ENCODE measurements at places on chromosomes 5 and 9.

GRCh38 chr5:10600626-10601245, 36.9 kb downstream of the ANKRD33B start:
- no peak for DNase-seq

DNA sequence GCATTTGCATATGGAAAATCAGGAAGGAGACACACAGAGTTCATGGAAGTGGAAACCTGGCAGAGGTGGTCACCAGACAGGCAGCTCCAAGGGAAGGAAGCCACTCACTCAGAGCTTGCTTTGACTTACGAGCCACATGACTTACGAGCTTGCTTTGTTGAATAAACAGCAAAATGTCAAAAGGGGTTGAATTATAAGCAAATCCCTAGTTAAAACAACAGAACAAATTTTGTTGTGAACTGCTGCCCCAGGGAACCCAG, 164.3 kb downstream of the SYK start:
- no peak for DNase-seq

- DNase-seq, result no peak
Observed at GRCh38 chr9:95370064-95370463, 52.6 kb upstream of the FANCC start.

DNA sequence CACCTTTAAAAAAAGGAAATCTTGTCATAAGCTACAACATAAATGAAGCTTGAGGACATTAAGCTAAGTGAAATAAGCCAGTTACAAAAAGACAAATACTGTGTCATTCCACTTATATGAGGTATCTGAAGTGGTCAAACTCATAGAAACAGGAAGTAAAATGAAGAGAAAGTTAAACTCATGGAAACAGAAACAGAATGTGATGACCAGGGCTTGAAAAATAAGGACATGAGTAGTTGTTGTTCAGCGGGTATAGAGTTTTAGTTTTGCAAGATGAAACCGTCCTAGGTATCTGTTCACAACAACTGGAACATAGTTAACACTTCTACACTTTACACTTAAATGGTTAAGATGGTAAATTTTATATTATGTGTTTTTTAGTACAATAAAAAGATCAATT, 47.8 kb upstream of the SLC1A3 start:
- no peak for DNase-seq

DNA sequence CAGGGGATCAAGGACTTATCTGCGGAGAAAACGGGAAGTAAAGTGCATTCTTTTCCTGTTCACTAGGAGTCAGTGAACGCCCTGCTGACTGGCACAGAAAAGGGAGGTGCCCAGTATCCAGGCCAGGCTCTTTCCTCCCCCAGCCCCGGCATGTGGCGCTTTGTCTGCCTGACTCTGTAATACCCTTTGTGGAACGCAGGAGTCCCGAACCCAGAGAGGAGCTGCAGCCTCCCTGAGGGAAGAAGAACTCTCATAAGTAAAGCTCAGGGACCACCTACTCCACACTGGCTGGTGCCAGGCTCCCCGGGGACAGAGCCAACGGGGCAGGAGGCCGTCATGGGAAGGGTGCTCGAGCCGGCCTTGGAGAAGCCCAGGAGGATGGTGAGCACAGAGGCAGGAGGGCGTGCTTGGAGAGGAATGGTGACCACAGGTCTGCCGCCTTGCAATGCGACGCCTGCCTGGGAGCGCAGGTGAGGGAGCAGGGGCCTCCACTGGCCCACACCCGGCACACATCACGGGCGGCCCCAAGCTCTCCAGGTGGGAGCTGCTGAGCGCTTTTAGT, 31.5 kb downstream of the VAV2 start:
- DNase-seq, result no peak

- no peak for DNase-seq
Observed at GRCh38 chr5:159082474-159082873, 17.2 kb downstream of the EBF1 start.

- DNase-seq, result no peak
Observed at GRCh38 chr5:124231230-124231629, 515.2 kb downstream of the ZNF608 start.

- no peak for DNase-seq
Observed at GRCh38 chr5:8906303-8906967, 639.4 kb downstream of the SEMA5A start.

- DNase-seq, result no peak
Observed at GRCh38 chr5:163580516-163580915, 75.1 kb downstream of the MAT2B start.

DNA sequence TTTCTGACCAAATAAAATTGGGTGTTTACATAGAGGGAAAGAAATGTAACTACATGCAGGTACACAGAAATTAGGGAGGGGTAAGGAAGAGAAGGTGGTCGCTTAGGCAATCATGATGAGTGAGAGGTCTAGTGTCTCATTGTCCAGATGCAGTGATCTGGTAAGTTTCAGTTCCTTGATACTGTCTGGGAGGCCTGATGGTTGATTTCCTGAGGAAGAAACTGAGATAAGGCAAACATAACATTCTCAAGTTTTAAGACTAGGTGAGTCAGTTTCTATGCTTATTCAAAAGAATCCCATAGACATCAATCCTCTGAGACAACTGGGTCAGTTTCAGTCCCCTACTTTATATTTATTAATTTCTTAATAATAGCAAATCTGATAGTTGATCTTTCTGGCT, 843.3 kb upstream of the CDH10 start:
- no peak for DNase-seq

DNA sequence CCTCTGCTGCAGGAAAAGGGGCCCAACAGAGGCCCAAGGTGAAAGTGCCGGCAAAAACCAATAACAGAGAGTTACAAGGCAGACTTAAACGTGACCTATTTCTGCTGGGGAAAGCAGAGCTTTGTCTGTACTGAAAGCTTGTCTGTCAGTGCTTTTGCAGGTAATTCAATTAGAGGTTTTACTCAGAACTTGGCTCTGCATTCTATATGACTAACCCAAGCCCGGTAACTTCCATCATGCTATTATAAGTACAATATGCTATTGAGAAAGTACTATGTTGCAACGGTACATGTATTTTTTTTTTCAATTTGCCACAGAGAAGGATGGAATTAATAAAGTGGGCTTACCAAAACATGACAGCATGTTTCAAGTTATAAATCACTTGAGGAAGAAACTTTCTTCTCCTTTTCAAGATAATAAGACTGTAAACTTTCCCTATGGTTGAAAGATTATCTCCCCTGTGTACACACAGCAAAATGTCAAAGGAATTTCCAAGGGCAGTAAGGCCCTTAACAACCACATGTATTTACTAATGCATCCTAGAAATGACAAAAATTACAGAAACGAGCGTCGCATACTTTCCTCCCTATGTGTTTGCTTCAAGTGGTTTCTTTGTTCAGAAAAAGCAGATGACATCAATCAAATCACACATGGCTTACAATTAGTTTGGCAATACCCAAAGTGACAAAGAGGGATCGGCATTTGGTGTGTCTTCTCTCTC, 282.4 kb downstream of the EFNA5 start:
- no peak for DNase-seq

DNA sequence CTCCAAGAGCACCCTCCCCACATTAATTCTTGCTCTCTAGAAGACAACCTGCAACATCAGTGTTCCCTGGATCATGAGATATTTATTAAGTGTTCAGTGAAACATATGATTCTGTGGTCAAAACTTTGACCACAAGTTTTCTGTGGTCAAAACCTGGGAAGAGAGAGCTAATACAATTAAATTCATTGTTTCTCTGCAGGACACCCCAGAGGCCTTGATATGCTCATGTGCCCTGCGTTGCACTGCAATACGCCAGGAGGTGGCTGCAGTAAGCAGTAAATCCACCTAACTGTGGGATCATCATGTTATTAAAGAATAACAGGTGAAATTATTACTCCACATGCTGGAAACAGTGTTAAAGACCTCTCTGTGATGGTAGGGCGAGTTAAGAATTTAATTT, 109.3 kb upstream of the SPDL1 start:
- no peak for DNase-seq

DNA sequence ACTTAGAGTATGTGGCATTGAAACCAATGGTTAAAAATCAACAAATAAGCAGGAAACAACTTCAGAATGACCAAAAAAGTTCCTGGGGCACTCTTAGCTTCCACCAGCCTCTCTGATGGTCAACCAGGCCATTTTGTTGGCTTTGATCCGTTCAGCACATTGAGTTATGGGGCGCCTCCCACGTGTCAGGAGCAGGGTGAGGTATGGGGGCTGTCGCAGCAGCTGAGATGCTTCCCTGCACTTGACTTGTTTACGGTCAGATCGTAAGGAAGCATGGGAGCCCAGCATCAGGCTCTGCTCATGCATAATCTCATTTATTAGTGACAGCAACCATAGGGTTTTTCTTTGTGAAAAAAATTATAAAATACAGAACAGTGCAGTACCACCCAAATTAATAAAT, 16.7 kb downstream of the SYK start:
- no peak for DNase-seq

DNA sequence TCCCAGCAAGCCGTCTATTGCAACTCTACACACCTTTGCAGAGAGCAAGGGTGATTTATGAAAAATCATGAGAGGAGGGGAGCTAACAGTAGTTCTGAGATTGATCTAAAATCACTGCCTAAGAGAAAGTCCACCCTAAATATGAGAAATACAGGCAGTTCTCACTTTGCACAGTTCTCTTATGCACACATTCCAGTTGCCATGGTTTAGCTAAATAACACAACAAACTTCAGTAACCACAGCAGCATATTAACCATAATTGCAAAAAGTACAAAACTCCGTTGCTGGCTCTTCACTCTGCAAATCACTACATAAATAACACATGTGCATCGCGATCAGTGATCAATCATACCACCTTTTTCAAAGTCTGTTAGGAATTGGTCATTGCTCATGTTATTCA, 31.1 kb downstream of the PGGT1B start:
- no peak for DNase-seq

DNA sequence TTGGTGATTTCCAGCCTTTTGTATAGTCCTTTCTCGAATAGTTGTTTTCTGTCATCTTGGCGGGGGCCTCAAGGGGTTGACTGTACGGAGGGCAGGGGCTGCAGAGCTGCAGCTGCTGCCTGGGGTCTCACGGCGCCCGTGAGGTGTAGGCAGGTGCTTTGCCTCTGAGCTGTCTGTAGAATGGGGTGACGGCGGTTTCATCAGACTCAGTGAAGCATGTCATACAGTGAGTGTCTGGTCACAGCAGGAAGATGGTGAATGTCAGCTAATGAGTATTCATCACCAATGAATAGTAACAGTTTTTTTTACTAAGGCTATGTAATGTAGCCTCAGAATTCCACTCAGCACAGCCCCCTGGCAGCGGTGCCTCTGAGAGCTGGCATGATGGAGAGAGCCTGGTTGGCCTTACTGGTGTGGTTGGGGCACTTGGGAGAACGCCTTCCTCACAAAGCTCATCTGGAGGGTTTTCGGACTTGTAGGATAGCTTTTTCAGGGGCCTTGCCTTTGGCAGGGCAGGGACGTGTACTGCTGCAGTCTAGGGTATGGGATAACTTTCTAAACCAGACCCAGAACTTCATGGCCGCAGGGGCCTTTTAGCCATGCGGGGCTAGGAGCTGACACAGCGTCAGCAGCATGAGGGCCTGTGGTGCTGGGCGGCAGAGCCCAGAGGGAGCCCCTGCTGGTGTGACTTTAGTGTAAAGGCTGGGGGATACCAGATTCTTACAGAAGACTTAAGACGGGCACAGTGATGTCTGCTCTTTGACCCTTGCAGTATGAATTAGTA, 15.0 kb downstream of the TENT4A start:
- DNase-seq, result no peak

DNA sequence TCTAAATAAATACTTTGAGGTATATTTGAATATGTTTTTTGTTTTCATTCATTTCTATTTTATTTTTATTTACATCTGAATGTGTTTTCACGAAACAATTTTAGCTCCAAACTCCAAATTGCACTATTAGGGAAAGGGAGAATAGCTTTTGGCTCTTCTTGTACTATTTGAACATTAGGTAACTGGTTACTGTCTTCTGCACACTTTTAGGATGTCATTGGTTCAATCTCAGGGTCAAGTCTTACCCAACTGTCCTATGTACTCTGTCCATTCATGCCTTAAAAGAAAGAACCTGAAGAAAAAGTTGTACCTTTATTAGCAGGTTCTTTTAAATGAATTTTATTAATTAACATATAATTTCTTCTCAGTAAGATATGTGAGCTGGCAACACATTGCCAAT, 51.6 kb downstream of the ITGA1 start:
- no peak for DNase-seq

- no peak for DNase-seq
Observed at GRCh38 chr5:178542455-178542854, 47.7 kb downstream of the COL23A1 start.

DNA sequence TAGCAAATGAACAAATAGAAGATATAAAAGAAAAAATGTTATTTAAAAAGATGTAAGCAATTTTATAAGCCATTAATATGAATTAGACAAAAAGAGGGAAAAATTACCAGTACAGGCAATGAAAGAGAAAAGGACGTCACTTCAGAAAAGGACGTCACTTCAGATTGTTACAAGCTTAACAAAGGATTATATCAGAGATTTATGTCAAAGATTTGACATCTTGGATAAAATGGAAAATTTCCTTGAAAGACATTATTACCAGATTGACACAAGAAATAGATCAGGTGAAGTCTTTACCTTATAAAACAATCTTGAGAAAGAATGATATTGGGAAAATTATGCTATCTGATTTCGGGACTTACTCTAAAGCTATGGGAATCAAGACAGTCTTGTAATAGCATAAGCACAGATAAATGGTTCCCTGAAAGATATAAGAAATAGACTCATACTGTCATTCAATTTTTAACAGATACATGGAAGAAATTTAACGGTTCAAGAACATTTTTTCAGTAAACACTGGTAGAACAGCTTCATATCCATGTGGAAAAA, 625.4 kb upstream of the EDIL3 start:
- no peak for DNase-seq

GRCh38 chr9:95793924-95794828, 81.3 kb upstream of the ERCC6L2 start:
- DNase-seq, result no peak
